ENCODE measurements at places on chromosomes 7 and 10.

GRCh38 chr7:2105280-2105679 is 127.5 kb downstream of the MAD1L1 start:
- no peak for DNase-seq

- no peak for DNase-seq
Measured at GRCh38 chr10:51377070-51377931, 303.0 kb downstream of the PRKG1 start.

DNA sequence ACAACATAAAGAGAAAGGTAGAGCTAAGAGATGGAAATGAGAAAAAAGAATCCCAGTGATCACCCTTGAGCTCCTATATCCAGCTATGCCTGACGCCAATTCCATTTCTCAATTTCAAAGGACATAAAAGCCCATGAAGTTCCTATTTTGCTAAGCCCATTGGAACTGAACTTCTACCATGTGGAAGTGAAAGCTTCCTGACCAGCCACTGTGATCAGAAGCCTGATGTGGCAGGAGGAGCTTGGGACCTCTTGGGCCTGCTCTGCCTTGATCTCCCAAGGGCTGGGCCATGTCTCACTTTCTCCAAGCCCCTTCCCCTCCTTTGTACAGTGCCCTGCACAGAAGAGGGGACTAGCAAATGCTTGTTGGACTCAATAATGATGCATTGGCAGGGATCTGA is 52.7 kb downstream of the PRLHR start:
- no peak for DNase-seq

GRCh38 chr7:130275826-130276297 is 9.2 kb downstream of the CPA2 start:
- DNase-seq: no peak

- DNase-seq: no peak
Measured at GRCh38 chr7:104895522-104896236, 118.3 kb upstream of the KMT2E start.

DNA sequence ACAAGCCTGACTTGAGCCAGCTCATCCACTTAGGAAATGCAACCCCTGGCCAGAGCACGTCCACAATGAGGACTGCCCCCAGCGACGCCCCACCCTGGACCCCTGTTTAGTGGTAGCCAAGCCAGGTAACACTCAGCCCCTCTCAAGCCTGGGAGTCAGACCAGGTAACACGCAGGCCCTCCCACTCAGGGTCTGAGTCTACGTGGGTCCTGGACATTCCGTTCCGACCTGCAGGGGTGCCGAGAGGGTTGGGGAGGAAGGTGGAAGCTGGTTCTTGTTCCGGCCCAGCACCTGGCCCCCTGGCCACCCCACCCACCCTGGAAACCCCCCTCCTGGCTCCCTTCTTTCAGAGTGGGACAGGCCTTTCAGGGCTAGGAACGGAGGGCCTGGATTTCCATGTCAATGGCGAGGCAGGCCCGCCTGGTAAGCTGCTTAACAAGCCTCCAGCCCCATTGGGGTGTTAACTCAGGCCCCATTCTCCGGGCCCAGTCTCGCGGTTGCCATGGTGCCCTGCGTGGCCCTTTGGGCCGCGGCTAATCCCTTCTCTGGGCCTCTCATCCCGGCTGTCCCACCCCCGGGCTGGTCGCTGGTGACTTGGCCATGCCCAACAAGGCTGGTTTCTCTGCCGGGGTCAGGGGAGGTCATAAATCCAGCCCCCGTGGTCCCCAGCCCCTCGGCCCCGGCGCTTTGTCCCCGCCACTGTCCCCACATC is 19.7 kb upstream of the LFNG start:
- DNase-seq: no peak

GRCh38 chr7:10325395-10325794 is 648.3 kb upstream of the PHF14 start:
- no peak for DNase-seq

- no peak for DNase-seq
Measured at GRCh38 chr10:12349629-12350166, 351 bp downstream of the CAMK1D start.

- no peak for DNase-seq
Measured at GRCh38 chr10:122252805-122253204, 18.3 kb upstream of the BTBD16 start.

- DNase-seq: no peak
Measured at GRCh38 chr10:48257407-48257961, 17.0 kb downstream of the FRMPD2 start.

DNA sequence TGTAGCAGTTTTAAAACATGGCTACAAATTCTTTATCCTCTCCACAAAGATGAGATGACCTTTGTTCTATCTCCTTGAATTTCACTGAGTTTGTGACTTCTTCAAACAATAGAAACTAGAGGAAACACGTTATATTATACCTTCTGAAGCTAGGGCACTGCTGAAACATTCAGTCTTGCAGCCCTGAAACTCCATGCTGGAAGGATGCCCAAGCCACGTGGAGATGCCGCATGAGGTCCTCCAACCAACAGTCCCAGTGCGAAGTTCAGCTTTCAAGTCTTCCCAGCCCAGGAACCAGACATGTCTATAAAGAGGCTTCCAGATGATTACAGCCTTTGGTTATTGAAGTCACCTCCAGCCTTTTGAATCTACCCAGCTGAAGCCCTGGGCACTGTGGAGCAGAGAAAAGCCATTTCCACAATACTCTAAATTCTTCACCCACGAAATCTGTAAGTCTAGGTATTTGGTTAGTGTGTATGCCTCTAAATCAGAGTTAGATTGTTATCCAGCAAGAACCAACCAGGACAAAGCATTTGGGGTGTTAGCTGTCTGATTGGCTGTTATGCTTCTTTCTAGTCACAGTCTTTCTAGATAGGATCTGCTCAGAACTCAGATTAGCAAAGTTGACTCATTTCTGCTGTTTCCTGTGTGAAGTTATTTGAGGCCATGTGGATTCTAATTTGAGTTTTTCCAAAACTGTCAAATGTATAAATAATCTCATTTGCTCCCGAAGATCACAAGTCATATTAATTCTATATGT is 186.5 kb upstream of the TMEM72 start:
- no peak for DNase-seq

DNA sequence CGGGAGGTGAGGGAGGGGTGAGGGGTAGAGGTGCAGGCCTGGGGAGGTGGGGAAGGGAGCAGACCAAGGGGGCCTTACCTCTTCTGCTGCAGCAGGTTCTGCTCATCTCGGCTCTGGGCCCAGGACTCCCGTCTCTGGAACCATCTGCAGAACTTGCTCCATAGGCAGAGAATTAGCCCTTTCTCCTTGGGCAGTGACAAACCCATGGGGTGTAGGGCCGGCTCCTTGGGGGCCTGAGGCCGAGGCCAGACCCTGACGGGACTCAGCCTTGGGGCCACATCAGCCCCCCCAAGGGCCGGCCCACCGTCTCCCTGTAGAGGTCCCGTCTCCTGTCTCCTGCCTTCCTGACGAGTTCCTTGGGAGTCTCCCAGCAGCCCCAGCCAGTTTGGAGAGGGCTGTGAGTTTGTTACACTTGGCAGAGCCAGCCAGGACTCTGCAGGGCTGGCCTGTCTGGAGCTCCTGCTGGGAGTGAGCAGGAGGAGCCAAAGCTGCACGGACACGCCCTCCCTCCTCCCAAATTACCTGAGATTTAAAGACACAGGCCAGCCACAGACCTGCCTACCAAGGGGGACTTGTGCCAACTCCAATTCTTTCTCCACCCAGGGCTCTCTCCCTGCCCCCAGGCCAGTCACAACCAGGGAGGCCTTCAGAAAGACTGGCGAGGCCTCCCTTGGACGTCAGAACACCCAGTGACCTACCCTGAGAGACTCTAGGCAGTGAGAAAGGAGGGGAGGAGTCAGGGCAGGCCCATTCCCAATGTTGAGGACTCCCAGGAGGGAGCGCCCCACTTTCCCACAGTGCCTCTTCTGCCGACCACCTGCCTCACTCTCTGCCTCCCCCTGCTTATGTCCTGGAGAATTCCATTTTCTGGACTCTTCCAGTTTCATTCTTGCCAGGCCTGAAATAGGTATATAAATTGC is at the start of gene TRPV6:
TRPV6 (minus strand) TSS at position 435 of the 920 bp plus-strand sequence.
- no peak for DNase-seq

DNA sequence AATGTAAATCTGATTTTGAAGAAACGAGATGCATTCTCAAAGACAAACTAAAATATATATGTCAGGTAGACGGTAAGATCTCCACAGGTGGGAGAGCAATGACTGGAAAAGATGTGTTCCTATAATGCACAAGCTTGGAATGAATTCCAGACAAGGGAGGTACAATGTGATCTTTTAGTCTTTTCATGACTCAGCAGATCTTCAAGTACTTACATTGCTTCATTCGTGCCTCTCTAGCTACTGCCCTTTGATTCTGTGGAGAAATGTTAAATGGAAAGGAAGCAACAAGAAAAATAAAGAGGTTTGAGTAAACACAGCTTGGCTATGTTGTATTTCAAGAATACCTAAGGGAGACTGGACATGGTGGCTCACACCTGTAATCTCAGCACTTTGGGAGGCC is 106.6 kb downstream of the GAD2 start:
- DNase-seq: no peak

- no peak for DNase-seq
Measured at GRCh38 chr10:75024971-75025523, 86.4 kb upstream of the SAMD8 start.
